ENCODE measurements at places on chromosomes 16 and 17. TPM values are rescaled to one million over a fixed set of nuclear protein-coding genes. Genes with fewer than 3 reads are reported as not detected.

Gene APOBR
- polyA plus RNA-seq, result 0.03 TPM

DNA sequence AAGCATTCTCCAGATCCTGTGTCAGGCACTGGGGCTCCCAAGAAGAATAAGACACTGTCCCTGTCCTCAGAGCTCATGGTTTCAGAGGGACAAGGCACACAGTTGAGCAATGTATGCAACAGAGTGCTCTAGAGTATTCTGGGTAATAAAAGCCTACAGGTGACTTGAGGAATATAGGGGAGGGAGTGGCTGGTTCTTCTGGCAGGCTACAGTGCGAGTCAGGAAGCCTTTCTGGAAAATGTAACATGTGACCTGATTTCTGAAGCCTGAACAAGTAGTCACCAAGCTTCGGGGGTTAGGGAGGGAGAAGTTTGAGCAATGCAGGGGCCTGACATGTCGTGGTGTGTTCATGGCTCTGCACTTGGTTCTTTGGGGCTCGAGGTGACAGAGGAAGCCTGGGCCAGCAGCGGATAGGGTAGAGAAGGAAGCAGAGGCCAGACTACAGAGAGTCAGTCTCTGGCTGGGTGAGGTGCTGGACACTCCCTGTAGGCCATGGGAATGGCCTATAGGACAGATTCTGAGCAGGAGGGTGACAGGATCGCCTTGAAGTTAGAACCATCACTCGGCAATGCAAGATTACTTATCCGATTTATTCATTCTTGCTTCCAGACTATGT lies 16.0 kb upstream of the LRRC75A start:
- no peak for DNase-seq

Gene C16orf96
- not detected for polyA plus RNA-seq

- DNase-seq, result no peak
Observed at GRCh38 chr16:89401641-89402445, 88.5 kb downstream of the ANKRD11 start.

GRCh38 chr17:17062866-17063265 lies 20.6 kb downstream of the MPRIP start:
- no peak for DNase-seq
